Kidney (tissue), 22 donors: ENCODE measurements at places on chromosomes 4 and X.

DNA sequence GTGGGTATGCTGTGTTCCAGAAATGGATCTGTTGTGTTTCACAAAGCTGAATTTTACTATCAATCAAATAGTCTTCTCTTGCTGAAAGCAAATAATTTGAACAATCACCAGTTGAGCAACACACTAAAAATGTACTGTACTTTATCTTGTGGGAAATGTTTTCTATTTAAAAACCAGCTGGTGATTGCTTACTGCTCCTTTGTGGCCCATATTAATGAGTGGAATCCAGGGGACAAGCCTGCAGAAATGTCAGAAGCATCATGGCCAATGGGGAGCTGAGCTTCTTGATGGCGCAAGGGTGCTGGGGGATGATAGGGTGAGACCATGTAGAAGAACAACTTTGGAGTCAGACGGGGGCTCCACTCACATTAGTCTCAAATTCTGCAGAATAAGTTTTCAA is 346.2 kb downstream of the ARHGAP10 start:
- no peak overlapping the region for H3K27ac ChIP-seq
- no peak for DNase-seq
- no peaks in the 10 kb centered on the region for H3K27me3 ChIP-seq

DNA sequence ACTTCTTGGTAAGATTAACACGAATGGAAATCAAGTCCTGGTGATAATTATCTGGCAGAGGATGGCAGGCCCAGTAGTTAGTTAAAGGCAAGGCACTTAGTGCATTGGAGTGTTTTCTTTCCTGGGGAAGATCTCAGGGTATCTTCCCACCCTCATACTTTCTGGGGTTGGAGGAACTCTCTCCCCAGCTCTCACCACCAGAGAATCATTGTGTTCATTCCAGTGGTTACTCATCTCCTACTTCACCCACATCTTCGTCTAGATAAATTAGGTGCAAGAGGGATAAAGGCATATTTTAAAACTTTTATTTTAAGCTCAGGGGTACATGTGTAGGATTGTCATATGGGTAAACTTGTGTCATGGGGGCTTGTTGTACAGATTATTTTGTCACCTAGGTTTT is 67.5 kb upstream of the SH3RF1 start:
- H3K27me3 ChIP-seq = no peaks in the 10 kb centered on the region
- DNase-seq = no peak
- no peak overlapping the region for H3K4me3 ChIP-seq
- peaks cover 9% of the 10 kb centered on the region for H3K4me1 ChIP-seq
- no peak overlapping the region for H3K27ac ChIP-seq

DNA sequence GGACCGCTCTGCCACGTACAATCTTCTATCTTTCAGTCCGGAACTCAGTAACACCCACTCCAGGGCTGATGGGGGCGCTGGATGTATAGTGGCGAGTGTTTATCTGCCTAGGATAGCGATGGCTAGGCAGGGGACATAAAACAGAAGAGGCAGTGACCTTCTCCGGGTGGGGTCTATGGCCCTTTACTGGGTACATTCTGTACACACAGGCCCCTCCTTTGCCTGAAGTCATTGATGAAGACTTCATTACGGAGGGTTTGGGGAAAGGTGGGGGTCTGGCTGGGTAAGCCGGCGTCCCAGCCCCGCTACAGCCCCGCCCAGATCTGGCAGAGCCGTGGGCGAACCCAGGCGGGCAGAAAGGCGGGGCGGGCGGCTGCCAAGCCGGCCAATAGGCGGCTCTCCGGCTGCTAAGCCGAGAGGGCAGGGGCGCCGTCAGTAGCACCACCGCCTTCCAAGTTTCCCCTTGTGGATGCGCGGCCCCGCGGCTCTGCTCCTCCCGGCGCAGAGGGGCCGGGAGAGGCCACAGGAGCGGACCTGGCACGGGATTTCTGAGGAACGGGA is at the start of gene CHST7:
Gene CHST7, plus strand, starts transcription at position 435 of the 561 bp plus-strand sequence. CDS start 167 bp downstream, outside the sequence.
- H3K4me1 ChIP-seq = no peaks in the 10 kb centered on the region
- peak; percentile 90 for DNase-seq
- H3K27ac ChIP-seq = no peak within 1 kb of the TSS
- H3K36me3 ChIP-seq = no peaks in the 10 kb centered on the region
- peaks cover 2% of the 10 kb centered on the region for H3K27me3 ChIP-seq

DNA sequence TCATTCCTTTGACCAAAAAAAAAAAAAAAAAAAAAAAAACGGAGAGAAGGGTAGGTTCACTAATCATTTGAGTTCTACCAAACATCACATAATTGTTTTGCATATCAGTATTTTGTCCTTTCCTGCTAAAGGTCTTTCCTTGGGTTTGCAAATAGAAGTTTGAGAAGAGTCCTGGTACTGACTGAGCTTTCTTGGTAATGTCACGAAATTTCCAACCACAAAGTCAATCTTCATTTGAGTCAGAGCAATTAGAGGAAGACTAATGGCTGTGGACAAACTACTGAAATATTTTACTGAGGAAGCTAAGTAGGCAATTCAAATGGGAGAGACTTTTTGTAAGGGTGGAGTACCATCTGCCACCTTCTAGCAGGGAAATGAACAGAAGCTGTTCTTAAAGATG is 21.7 kb upstream of the CD40LG start:
- no peaks in the 10 kb centered on the region for H3K4me1 ChIP-seq
- no peak overlapping the region for H3K27ac ChIP-seq
- H3K4me3 ChIP-seq = no peak overlapping the region

- DNase-seq = peak; percentile 58
- H3K27ac ChIP-seq = peak overlapping the region; percentile 86
- no peaks in the 10 kb centered on the region for H3K36me3 ChIP-seq
- H3K4me3 ChIP-seq = peak overlapping the region; percentile 64
Observed at GRCh38 chrX:12974305-12974795, 560 bp upstream of the TMSB4X start.

GRCh38 chr4:60805500-60806313 is 394.4 kb upstream of the ADGRL3 start:
- H3K27ac ChIP-seq = no peak overlapping the region
- H3K4me3 ChIP-seq = no peak overlapping the region
- DNase-seq = no peak
- no peaks in the 10 kb centered on the region for H3K4me1 ChIP-seq
- H3K36me3 ChIP-seq = no peaks in the 10 kb centered on the region
- H3K27me3 ChIP-seq = no peaks in the 10 kb centered on the region

- no peak overlapping the region for H3K27ac ChIP-seq
- no peak overlapping the region for H3K4me3 ChIP-seq
- DNase-seq = no peak
- no peaks in the 10 kb centered on the region for H3K36me3 ChIP-seq
- no peaks in the 10 kb centered on the region for H3K4me1 ChIP-seq
Observed at GRCh38 chrX:14930663-14931062, 57.4 kb downstream of the MOSPD2 start.

DNA sequence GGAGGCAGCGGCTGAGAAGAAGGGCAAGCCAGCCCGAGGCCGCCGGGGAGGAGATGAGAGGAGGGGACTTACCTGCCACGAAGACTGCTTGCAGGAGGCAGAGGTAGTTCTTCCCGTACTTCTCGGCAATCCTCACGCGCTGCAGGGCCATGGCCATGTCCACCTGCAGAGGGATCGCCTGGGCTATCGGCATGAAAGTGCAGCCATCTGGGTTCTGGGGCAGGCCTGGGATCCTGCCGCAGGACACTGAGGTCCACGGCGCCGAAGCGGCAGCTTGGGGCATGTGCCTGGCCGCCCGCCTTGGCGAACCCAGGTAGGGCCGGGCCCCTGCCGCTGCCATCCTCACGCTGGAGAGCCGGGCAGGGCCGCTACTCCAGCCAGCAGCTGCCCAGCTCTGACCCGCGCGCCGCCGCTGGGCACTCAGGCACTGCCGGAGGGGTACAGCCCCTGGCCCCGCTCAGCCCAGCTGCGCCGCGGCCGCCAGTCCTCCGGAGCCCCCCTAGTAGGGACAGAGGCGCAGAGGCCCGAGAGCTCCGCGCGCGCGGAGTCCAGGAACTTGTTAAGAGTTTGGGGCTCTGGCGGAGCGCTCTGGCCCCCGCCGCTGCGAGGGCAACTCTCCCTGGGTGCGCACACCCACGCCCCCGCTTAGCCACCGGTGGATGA is 16.0 kb downstream of the MCF2 start:
- H3K27ac ChIP-seq = no peak overlapping the region
- no peaks in the 10 kb centered on the region for H3K36me3 ChIP-seq
- peaks cover 3% of the 10 kb centered on the region for H3K27me3 ChIP-seq
- no peaks in the 10 kb centered on the region for H3K4me1 ChIP-seq
- peak; percentile 24 for DNase-seq
- peak overlapping the region; percentile 52 for H3K4me3 ChIP-seq

DNA sequence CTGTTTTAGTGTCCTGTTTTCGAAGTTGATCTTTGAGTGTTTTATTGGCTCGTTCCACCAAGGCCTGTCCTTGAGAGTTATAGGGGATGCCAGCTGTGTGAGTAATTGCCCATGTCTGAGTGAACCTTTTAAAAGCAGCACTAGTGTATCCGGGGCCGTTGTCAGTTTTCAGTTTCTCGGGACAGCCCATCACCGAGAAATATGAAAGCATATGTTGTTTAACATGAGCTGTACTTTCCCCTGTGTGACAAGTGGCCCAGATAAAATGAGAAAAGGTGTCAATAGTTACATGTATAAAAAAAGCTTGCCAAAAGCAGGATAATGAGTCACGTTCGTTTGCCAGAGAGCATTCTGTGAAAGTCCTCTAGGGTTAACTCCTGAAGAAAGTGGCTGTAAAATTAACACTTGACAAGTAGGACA is 48.6 kb upstream of the RASSF6 start:
- H3K4me3 ChIP-seq = no peak overlapping the region
- no peaks in the 10 kb centered on the region for H3K4me1 ChIP-seq
- no peak overlapping the region for H3K27ac ChIP-seq
- no peaks in the 10 kb centered on the region for H3K36me3 ChIP-seq
- DNase-seq = no peak

DNA sequence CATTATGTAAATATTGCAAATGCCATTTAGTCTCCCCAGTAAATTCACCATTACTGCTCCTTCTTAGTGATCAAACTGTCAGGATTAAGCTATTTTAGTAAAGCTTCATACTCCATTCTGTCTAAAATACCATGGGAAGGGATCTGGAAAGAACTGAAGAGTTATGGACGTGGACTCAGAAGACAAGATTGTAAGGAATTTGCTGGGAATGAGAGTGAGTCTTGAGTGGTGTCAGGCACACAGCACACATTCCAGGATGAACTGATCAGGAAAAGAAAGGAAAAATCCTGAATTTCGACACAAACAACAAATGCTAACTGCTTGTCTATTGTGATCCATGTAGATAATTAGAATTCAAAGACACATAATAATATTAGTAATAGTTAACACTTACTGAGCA is 311.0 kb downstream of the CENPC start:
- no peaks in the 10 kb centered on the region for H3K4me1 ChIP-seq

- no peak overlapping the region for H3K4me3 ChIP-seq
- DNase-seq = no peak
- no peak overlapping the region for H3K27ac ChIP-seq
- H3K4me1 ChIP-seq = no peaks in the 10 kb centered on the region
Observed at GRCh38 chr4:187491286-187491685, 504.3 kb upstream of the ZFP42 start.

- no peak for DNase-seq
- no peaks in the 10 kb centered on the region for H3K4me1 ChIP-seq
- H3K36me3 ChIP-seq = no peaks in the 10 kb centered on the region
- no peak overlapping the region for H3K4me3 ChIP-seq
- H3K27me3 ChIP-seq = no peaks in the 10 kb centered on the region
- no peak overlapping the region for H3K27ac ChIP-seq
Observed at GRCh38 chrX:55801811-55802210, 84.3 kb downstream of the RRAGB start.

DNA sequence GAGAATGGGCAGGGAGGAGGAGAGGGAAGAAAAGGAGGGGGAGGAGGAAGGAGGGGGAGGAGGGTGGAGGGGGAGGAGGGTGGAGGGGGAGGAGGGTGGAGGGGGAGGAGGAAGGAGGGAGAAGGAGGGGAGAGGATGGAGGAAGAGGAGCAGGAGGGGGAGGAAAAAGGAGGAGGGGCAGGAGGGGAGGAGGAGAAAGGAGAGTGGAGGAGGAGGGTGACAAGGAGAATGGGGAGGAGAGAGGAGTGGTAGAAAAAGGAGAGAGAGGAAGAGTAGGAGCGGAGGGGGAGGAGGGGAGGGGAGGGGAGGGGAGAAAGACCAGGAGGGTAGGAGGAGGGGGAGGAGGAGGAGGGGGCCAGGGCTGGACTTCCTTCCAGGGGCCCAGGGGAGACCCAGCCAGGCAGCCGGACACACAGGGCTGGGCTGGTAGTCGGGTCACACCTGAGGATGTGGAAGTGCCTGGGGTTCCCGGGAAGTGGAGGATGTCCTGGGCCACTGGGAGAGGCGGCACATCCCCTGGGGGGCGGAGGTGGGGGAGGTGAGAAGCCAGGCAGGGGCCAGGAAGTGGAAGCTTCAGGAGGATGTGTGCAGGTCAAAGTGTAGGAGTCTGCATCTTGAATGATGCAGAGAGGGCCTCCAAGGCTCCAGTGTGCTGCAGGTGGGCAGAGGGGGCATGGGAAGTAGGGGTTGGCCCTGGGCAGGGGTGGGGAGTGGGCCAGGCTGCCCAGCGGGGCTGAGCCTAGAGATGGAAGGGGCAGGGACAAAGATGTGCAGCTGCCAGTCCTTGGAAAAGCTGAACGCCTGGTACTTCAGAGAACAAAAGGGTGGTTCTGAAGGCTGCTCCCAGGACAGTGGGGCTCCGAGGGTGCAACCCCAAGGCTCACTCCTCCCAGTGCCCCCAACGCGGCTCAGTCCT is 18.8 kb downstream of the IL3RA start:
- H3K36me3 ChIP-seq = no peaks in the 10 kb centered on the region
- H3K4me3 ChIP-seq = no peak overlapping the region
- peak; percentile 16 for DNase-seq
- H3K27ac ChIP-seq = no peak overlapping the region
- no peaks in the 10 kb centered on the region for H3K4me1 ChIP-seq

DNA sequence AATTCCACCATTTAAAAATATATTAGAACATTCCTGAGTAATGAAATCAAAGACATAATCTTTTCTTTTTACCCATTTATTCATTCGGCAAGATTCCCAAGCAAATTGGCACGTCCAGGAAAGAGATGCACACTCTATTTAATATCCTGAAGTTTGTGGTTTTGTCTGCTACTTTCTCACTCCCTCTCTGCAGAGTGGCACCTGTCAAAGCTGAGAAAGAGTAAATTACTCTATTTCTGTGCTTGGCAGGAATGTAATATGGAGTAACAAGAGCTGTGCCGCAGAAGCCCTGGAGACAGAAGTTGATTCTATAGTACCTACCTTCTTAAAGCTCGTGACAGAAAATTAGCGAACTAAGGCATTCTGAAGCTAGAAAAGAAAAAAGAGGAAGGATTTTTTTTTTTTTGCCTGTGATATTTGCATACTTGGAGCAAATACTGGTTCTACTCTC is 5.5 kb downstream of the GSTCD start:
- no peak overlapping the region for H3K4me3 ChIP-seq
- H3K27ac ChIP-seq = no peak overlapping the region
- H3K36me3 ChIP-seq = no peaks in the 10 kb centered on the region

DNA sequence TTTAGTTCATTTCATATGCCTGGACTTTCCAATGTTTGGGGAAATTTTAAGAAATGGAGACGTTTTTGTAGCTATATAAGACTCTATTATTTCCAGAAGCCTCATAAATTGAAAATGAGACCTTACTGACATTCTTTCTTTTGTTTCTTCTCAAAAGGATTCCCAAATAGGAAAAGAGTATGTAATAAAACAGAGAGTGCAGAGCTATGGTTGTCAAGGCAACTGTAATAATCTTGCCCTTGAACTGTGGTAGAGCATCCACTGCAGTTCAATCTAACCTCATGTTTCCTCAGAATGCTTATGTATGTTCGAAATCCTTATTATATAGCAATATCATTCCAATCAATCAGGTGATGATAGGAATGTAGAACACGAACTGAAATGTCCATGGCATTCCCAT is 54.1 kb downstream of the AMELX start:
- no peaks in the 10 kb centered on the region for H3K36me3 ChIP-seq
- no peak overlapping the region for H3K4me3 ChIP-seq
- H3K27me3 ChIP-seq = no peaks in the 10 kb centered on the region
- no peak for DNase-seq
